WTC11 (cell line): ENCODE measurements at places on chromosomes 16 and 17.

- DNase-seq: no peak
Observed at GRCh38 chr17:72104164-72104862, 16.5 kb upstream of the SOX9 start.

DNA sequence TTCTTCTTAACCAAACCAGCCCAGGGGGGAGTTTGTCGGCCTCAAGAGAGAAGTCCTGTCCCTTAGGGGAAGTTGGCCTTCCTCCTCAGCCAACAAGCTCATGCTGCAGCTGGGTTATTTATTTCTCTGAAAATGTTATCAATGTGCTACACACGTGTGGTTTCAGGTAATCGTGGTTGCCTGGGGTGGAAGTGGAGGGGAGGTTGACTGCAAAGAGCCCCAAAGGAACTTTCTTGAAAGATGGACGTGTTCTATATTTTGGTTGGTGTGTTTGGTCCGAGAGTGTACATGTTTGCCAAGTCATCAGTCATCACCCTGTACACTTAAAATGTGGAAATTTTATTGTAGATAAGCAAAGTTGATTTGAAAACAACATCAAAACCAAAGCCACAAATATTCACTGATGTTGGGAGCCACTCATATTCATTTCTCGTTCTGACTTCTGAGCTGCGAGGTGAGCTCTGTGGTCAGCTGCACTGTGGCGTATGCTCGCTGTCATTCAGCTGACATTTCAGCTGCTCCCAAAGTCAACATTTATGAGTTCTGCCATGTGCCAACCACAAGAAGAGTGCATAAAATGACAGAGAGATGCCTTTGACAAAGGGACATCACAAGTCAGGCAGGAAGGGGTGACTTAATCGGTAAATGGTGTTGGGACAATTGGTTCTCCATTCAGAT lies 26.5 kb upstream of the ADGRG1 start:
- no peak for DNase-seq

GRCh38 chr17:34201225-34201624 lies 53.9 kb upstream of the CCL2 start:
- no peak for DNase-seq

DNA sequence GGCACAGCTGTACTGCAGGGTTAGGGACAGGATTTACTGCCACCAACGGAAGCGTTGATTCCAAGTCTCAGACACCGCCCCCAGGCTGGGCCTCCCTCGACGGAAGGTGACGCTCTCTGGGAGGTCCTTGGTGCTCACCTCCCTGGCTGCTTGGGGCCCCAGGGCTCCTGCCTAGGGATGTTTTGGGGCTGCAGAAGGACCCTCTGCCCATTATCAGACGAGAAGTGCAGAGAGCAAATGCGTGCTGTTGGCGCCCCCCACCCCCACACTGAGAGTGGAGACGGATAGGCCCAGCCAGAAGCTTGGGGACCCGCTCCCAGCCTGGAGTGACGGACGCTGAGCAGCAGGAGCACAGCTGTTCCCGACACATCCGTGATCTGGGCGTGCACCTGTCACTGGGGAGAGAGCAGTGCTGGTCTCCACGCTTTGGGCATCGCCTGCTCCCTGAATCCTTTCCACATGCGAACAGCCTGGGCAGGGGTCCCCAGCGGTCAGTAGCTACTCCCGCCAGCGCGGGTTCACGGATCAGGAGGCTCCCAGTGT lies 5.1 kb upstream of the SOX8 start:
- no peak for DNase-seq

DNA sequence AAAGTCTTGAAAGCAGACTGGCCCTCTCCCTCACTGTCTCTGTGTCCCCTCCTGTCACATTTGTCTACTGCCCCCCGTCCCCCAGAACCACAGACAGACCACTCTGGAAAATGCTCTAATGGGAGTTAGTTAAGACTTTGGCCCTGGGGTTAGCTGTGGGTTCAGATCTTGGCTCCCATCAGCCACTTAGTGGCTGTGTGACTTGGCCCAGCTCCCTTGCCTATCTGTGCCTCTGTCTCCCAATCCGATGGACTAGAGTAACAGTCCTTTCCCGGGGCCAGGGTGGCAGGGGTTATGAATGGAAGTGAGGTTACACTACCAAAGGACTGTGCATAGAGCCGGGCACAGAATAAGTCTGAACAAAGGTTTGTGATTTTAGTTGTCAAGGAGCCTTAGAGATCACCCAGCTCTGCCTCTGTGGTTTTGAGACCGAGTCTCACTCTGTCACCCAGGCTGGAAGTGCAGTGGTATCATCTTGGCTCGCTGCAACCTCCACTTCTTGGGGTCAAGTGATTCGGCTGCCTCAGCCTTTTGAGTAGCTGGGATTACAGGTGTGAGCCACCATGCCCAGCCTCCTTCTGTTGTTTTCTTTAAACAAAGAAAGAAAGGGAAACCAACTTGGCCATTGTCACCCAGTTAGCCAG lies 23.7 kb downstream of the PPL start:
- DNase-seq: no peak

DNA sequence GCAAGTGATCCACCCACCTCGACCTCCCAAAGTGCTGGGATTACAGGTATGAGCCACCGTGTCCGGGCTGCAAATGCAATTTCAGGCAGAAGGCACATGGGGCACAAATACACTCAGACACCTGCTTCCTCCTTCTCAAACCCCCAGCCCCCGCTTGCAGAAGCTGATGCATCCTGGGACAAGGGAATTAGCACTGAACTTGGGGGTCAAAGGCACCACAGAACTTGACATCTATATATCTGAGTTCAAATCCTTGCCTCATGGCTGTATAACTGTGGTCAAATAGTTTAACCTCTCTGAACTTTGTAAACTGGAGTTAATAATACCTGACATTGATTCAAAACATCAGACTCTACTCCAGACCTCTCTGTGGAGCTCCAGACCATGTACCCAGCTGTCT lies 4.1 kb upstream of the ARL5C start:
- DNase-seq: no peak

DNA sequence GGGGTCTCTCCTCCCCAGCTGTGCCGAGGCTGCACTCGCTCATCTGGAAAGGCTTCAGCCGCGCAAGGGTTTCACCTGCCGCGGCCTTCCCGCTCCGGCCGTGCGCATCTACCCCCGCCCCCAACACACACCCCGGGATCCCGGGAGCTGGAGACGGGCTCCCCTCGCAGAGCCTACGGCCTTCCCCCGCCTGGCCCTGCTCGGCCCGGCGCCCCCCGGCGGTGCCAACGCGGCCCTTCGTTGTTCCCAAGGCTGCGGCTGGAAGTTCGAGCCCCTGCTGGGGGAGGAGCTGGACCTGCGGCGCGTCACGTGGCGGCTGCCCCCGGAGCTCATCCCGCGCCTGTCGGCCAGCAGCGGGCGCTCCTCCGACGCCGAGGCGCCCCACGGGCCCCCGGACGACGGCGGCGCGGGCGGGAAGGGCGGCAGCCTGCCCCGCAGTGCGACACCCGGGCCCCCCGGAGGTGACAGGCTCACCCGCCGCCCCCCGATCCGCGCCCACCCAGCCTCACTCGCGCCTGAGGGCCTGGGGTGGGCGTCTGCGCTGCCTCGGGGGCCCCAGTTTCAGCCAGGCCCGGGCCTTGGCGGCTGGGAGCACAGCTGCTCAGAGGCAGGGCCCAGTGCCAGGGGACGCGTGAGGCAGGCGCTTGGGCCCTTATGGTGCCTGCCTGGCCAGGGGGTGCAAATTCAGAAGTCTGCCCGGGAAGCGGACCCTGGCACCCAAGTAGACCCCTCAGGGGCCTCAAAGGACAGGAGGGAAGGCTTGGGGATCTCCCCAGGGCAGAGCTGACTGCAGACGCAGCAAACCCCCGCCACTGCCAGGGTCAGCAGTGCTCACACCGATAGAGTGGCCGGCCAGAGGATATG lies 11.2 kb downstream of the GALK1 start:
- DNase-seq: peak; percentile 85

DNA sequence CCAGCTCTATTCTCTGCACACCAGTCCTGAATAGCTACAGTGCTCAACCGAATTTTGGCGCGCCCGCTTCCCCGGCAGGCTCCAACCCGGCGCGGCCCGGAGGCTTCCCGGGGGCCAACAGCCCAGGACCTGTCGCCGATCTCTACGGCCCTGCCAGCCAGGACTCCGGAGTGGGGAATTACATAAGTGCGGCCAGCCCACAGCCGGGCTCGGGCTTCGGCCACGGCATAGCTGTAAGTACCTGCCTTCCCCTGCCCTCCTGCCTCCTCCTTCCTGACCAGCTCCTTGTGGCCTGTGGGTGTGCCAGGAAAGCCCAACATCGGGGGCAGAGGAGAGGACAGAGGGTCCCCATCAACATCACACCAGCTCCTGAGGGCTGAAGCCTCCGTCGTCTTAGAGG lies 70.2 kb downstream of the CCDC182 start:
- DNase-seq: no peak

DNA sequence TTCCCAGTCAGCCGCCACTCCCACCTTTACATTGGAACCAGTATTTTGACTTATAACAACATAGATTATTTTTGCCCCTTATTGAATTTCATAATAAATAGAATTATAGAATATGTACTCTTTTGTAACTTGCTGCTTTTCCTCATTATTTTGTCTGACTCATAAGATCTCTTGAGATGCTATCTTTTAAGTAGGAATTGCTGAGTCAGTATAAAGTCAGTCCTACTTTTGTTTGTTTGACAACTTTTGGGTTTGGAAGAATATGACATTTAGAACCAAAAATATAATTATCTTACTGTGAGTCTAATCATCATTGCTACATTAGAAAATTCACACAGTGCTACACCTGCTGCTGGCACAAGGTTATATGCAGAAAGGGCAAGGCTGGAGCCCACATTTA lies 69.7 kb downstream of the STXBP4 start:
- no peak for DNase-seq

GRCh38 chr16:53529513-53529912 lies 26.5 kb upstream of the AKTIP start:
- DNase-seq: no peak

DNA sequence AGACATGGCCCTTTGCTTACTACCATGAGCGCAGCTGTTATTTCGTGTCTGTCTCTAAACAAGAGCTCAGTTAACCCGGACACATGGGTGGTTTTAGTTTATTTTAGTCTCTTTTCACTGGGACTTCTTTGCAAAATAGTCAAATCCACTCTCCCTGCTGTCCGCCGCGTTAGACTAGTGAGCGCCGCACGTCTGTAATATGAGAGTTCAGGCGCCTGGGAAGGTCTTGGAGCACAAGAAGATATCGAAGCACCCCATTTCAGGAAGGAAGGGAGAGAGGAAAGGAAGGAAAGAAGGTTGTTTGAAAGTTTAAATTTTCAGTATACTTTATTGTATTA lies 111.0 kb upstream of the CHMP6 start:
- DNase-seq: no peak

DNA sequence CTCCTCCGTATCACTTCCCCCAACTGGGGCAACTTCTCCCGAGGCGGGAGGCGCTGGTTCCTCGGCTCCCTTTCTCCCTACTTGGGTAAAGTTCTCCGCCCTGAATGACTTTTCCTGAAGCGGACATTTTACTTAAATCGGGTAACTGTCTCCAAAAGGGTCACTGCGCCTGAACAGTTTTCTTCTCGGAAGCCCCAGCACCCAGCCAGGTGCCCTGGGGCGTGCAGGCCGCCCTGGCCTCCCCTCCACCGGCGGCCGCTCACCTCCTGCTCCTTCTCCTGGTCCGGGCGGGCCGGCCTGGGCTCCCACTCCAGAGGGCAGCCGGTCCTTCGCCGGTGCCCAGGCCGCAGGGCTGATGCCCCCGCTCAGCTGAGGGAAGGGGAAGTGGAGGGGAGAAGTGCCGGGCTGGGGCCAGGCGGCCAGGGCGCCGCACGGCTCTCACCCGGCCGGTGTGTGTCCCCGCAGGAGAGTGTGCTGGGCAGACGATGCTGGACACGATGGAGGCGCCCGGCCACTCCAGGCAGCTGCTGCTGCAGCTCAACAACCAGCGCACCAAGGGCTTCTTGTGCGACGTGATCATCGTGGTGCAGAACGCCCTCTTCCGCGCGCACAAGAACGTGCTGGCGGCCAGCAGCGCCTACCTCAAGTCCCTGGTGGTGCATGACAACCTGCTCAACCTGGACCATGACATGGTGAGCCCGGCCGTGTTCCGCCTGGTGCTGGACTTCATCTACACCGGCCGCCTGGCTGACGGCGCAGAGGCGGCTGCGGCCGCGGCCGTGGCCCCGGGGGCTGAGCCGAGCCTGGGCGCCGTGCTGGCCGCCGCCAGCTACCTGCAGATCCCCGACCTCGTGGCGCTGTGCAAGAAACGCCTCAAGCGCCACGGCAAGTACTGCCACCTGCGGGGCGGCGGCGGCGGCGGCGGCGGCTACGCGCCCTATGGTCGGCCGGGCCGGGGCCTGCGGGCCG lies 1.6 kb downstream of the HIC1 start:
- DNase-seq: peak; percentile 49

DNA sequence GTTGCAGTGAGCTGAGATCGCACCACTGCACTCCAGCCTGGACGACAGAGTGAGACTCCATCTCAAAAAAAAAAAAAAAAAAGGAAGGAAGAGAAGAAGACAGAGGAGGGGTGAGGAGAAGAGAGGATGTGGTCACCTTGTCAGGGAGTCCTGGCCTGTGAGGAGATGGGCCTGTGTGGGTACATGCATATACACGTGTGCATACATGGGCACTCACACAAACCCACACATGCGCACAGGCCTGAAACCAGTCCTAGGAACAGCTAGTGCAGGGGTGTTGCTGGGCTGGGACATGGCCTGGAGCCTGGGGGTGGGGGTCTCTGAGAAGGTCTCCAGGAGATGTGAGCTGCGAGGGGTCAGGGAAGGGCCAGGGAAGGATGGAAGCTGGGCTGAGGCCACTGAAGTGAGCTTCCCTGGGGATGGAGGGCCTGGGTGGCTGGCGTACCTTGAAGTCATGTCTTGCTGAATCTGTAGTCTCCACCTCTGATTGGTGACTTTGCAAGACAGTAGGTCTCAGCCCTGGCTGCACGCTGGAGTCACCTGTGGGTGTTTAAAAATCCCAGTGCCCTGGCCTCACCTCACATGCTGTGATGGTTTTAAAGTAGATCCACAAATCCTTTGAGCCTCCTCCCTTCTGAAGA lies 72.4 kb downstream of the MRM1 start:
- no peak for DNase-seq

DNA sequence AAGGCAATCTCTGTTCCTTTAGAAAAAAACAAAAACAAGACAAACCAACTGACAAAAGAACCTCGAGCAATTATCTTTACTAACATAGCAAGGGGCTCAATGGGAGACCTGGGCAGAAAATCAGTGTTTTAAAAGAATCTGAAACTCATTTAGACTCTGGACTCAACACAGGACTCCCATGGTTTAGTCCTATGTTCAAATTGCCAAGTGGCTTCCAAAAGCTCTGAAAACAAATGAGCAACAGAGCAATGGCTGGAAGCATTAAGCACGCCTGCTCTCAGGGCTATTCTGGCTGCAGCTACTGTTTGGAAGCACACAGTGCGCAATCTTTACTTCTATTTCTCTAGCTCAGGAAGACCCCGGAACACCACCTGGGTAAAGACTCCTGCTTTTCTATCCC lies 162.0 kb downstream of the AATF start:
- no peak for DNase-seq

GRCh38 chr16:87635541-87636049 lies 33.3 kb downstream of the JPH3 start:
- DNase-seq: peak; percentile 68

DNA sequence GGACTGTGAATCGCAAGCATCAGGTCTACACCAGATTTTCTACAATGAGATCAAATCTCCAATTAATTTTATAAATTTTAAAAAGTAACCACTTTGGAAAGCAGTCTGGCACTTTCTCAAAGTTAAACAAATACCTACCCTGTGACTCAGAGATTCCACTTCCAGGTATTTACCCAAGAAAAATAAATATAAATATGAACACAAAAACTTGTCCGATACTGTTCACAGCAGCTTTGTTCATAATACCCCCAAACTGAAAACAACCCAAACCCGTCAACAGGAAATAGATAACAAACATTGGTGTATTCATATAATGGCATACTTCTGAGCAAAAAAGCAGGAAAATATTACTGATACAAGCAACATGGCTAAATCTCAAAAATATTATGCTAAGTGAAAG lies 12.1 kb downstream of the ZDHHC7 start:
- no peak for DNase-seq
